ENCODE measurements at places on chromosomes 11 and 22.
A peak's percentile ranks its signal among the peaks of the same experiment; 100 is the strongest.

- no peak for DNase-seq
These were observed 90.3 kb upstream of the MTMR2 start for GRCh38 chr11:96014217-96014616.

GRCh38 chr22:27538666-27539065, 262.9 kb downstream of the MN1 start:
- DNase-seq = no peak

GRCh38 chr11:78074756-78075155, 4.9 kb downstream of the NDUFC2 start:
- DNase-seq = no peak

DNA sequence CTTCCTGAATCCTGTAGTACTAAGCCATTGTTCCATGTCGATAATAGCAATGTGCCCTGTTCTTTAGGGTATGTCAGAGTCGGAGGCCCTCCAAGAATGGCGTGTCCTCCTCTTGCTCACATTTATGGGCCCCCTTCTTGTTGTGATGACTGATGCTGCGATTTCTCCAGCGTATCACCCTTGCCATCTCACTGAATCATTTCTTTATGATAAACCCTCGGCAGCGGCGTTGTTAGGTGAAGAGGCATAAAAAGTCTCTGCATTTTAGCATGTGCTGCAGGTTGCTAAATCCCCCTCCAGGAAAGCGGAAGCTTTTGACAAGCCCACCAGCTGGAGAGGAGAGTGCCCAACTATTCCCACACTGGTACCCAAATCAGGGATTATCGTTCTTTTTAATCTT, 1045.3 kb downstream of the BRD1 start:
- DNase-seq = no peak

- no peak for DNase-seq
These were observed 1.4 kb upstream of the DHCR7 start for GRCh38 chr11:71449596-71449995.

- peak; percentile 79 for DNase-seq
These were observed 621 bp downstream of the KCNC1 start for GRCh38 chr11:17734986-17735817.

GRCh38 chr11:74532501-74533246, 39.1 kb upstream of the LIPT2 start:
- DNase-seq = no peak

DNA sequence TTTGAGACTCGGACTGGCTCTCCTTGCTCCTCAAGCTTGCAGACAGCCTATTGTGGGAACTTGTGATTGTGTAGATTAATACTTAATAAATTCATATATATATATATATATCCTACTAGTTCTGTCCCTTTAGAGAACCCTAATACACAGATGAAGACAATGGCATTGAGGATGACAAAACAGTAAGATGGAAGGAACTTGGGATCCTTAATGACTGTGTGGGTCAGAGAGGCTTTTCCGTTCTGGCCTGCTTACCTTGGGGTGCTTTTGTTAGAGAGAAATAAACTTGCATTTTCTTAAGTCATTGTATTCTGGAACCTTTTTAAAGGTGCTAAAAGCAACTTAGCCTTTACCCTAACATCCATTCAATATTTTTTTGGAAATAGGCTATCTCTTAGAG, 49.6 kb upstream of the RRAS2 start:
- DNase-seq = no peak

- DNase-seq = peak; percentile 55
These were observed 105.7 kb downstream of the RASSF10 start for GRCh38 chr11:13114566-13115379.

GRCh38 chr11:133563505-133564025, 31.3 kb upstream of the OPCML start:
- no peak for DNase-seq

DNA sequence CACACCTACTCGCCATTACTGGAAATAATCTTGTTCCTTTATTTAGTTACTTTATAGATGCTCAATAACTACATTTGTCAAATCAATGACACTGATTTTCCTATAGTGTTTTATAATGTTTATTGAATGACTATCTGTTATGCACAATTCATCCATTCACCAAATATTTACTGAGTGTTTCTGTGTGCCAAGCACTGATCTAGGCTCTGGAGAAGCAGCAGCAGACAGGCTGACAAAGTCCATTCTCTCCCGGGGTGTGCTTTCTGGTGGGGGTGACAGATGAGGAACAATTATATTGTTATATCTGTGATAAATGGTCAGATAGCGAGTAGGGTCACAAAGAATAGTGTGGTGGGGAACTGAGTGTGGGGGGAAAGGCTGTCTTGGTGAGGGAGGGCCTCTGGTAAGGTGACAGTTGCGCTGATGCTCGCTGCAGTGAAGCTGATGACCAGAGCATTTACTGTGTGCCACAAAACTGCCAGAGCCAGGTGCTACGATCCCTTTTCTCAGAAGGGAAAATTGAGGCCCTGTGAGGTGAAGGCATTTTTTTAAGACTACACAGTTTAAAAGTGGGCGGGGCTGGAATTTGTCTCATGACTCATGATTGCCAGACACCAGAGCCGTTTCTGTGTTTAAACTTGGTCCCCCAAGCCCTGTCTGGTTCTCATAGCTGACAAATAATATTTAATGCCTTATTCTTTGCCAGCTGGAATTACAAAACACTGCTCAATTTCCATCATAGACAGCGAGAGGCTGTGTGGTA, 10.2 kb downstream of the PACS1 start:
- no peak for DNase-seq

GRCh38 chr11:2792381-2793250, 92.8 kb upstream of the KCNQ1OT1 start:
- DNase-seq = no peak

- DNase-seq = no peak
These were observed 131.9 kb downstream of the SHANK2 start for GRCh38 chr11:71120471-71120896.

All from D341Med (cell line).